Renal cortex interstitium (tissue), 15 donors: ENCODE measurements at places on chromosomes 16 and 17. TPM values are rescaled to one million over a fixed set of nuclear protein-coding genes. Genes with fewer than 3 reads are reported as not detected.

- no peak for DNase-seq
These were observed 7.3 kb upstream of the CMTM3 start for GRCh38 chr16:66596986-66597848.

GRCh38 chr17:74875155-74875976 is 2.6 kb upstream of the FDXR start:
- no peak for DNase-seq

DNA sequence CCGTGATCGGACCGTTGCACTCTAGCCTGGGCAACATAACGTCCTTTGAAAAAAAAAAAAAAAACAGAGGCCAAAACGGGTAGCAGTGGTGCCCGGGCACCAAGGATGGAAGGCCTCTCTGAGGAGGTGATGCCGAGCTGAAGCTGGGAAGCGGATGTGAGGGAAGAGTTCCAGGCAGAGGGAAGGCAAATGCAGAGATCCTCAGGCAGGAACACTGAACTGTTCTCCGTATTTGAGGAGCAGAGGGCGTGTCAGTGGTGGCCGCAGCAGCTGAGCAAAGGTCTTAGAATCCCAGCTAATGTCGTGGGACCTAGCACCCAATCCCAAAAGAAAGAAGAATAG is 656 bp upstream of the KCTD13 start:
- no peak for DNase-seq

DNA sequence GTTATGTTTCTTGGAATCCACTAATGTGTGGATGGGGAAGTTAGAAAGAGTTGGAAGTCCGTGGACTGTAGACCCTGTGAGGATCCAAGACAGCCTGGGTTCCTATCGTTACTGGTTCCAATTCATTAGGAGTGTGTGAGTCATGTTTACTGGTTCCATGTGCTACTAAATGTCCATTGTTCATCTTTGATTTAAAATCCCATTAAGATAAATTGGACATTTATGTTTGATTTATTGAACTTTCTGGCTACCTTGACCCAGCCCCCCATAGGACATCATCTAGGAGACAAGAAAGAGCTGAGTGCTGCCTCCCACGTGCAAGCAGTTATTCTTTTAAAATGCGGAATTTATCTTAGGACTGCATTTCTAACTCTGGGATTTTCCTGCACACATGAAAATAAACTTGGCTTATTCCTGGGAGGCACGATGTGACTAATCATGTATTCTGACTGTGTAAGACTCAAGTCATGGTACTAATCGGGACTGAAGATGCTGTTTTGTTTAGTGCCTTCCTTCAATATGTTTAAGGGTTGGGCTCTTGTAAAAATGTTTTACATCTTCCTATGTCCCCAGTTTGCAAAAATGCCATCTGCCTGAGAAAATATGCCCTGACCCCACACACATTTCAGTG is 53.4 kb downstream of the RGS9 start:
- no peak for DNase-seq

DNA sequence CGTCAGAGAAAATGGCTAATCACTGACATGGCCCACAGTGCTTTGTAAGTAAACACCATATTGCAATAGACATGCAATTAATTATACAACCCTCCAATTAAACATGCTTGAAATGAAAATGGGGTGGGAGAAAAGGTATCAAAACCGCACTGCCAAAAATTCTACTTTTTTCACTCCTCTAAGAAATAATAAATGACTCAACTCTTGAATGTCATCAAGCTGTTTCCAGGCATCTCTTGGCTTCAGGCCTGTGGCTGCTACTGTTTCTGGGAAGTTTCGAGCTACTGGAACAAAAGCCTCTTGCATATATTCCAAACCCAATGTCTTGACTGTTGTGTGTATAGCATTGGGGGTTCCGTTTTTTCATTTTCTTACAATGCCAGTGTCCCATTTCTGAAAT is 412.6 kb downstream of the RBFOX1 start:
- DNase-seq: no peak

DNA sequence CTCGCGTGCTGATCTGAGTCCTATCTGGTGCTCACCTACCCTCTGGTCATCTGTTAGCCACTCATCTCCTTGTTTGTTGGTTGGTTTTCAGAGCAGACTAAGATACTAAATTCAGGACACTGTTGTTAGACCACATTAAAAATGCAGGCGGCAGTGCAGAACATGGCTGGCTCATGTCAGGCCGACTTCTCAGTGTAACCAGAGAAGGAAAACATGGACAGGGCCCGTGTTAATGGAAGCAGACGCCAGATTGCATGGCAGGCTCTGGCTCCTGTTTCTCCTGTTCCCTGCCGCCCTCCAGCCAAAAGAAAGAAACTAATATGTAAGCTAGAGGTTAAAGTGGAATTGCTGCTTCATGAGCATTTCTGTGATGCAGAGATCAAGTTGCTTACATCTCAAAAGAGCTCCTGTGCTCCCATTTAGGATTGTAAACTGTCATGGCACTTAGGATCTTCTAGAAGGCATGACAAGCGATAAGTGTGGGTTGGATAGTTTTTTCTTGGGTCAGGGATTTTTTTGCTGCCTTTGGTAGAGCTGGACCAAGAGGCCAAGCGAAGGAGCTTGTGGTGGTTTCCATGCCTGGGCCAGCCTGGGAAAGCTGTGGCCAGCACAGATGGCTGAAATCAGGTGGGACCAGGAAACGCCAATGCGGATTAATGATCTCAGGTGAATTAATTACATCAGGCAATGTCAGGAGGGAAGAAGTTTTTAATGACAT is 56.1 kb downstream of the YPEL2 start:
- DNase-seq: no peak

- no peak for DNase-seq
These were observed 271.9 kb upstream of the PMFBP1 start for GRCh38 chr16:72443809-72444208.

DNA sequence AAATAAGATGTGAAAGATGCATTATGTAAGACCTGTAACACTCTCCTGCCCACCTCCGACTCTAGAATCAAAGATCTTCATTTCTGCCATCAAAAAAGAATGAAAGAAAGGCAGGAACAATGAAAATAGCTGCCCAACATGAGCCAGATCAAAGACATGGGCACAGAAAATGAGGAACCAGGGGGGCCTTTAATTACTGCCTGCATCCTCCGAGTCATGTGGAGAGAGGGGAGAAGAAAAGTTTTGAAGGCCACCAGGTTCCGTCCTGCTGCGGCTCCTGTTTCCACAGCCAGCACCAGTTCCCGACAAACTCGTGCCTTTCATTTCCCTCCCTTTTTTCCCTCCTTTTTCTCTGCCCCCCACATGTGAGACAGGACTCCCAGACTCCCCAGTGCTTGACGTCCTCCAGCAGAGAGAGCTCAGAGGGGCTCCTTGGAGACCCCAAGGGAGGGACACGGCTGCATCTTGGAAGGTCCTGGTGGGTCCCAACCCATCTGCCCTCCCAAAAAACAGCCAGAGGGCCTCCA is 168.4 kb downstream of the ZNF423 start:
- DNase-seq: no peak

- no peak for DNase-seq
These were observed 837 bp upstream of the PRDM7 start for GRCh38 chr16:90077757-90078578.

PRR15L gene
- 18.0 TPM for polyA plus RNA-seq

SBK1 gene
- polyA plus RNA-seq: 15.6 TPM

HBA2 gene
- polyA plus RNA-seq: 1,661 TPM
